ENCODE measurements at places on chromosomes 13 and 19.

- no peak for DNase-seq
Measured at GRCh38 chr19:6373813-6374108, 1.2 kb downstream of the ALKBH7 start.

- no peak for DNase-seq
Measured at GRCh38 chr13:79548902-79549301, 67.9 kb downstream of the NDFIP2 start.

- no peak for DNase-seq
Measured at GRCh38 chr13:82758044-82758443, 1124.2 kb downstream of the SLITRK1 start.

GRCh38 chr13:76846363-76846762, 39.8 kb downstream of the KCTD12 start:
- DNase-seq, result no peak

GRCh38 chr13:43580280-43580679, 206.5 kb downstream of the ENOX1 start:
- DNase-seq, result no peak

All from CD14-positive monocyte (primary cell).